ENCODE measurements at places on chromosomes 4 and X. TPM values are rescaled to one million over a fixed set of nuclear protein-coding genes. Genes with fewer than 3 reads are reported as not detected.

Gene TCEAL6
- not detected for total RNA-seq

Gene SMC1A
- total RNA-seq: 50.8 TPM

Gene ITM2A
- 247 TPM for total RNA-seq

Gene LIN54
- total RNA-seq: 9.7 TPM

Gene BRS3
- not detected for total RNA-seq

Gene CRMP1
- total RNA-seq: 0.05 TPM

All from mammary microvascular endothelial cell (primary cell).